ENCODE measurements at places on chromosomes 12 and 14.

DNA sequence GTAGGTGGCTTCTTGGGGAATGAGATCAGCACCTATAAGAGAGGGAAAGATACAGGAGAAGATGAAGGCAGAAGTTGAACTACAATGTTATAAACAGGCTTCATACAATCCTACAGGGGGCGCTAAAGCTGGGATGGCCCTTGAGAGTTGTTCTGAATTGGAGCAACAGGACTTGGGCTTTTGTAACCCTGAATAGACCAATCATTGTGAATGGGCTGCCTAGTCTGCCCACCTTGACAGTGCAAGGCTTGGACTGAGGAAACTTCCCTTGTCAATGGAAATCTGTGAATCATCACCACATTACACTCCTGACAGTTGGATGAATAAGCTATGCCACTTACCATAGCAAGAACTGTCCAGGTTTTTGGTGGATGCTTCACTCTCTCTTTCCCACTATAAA lies 306.1 kb downstream of the KCNC2 start:
- peak; percentile 12 for DNase-seq

GRCh38 chr12:86139671-86140070 lies 116.5 kb downstream of the MGAT4C start:
- no peak for DNase-seq

DNA sequence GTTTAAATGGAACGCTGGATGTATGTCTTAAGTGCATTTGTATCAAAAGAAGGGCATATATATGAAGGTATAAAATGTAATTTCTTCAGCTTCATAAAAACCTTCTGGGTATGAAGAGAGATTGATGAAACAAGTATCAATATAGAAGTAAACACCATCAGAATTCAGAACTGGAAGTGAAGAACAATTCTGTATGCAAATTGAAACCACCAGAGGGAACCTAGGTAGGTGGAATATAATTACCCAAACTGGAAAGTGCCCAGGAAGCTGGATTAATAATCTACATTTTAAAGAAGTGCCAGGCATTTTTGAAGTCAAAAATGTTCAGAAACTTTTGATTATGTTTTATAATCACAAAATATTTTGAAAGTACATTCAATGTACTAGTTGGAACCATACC lies 336.2 kb upstream of the GARIN6 start:
- no peak for DNase-seq

DNA sequence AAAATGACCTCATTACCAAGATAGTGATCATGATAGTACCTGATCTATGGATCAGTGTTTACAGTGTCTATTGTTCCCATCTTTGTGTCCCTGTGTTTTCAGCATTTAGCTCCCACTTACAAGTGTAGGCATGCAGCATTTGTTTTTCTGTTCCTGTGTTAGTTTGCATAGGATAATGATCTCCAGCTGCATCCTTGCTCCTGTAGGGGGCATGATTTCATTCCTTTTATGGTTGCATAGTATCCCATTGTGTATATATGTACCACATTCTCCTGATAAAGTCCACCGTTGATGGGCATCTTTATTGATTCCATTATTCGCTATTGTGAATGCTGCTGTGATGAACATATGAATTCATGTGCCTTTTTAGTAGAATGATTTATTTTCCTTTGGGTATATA lies 215.4 kb upstream of the NAV3 start:
- peak; percentile 16 for DNase-seq

DNA sequence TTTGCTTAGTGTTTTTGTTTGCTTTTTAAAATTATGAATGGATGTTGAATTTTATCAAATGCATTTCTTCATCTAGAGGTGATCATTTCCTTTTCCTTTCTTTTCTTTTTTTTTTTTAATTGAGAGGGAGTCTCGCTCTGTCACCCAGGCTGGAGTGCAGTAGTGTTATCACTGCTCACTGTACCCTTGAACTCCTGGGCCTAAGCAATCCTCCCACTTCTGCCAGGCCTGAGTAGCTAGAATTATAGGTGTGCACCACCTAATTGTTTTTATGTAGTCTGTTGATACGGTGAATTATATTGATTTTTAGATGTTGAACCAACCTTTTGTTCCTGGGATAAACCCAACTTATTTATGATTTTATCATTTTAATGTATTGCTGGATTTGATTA lies 1.5 kb upstream of the CDKL1 start:
- no peak for DNase-seq

GRCh38 chr12:20653871-20654270 lies 41.3 kb upstream of the SLCO1C1 start:
- no peak for DNase-seq

DNA sequence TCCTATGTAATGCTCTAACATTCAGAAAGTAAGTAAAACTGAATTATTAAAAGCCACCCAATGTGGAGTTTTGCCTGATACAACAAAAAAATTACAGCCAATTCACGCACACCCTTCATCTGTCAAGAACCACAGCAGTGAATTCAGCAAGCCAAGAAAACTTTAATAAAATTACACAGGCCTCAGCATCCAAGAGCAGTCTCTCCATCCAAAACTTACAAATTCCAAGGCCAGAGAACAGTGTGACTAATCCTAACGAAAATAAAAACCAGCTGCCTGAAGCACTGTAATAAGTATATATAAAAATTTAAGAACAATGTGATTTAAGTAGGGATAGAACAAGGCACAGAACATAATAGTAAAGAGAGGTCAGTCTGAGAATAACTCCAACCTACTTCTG lies 54.2 kb downstream of the SIX6 start:
- no peak for DNase-seq

GRCh38 chr12:131609762-131610161 lies 101.1 kb upstream of the SFSWAP start:
- no peak for DNase-seq

DNA sequence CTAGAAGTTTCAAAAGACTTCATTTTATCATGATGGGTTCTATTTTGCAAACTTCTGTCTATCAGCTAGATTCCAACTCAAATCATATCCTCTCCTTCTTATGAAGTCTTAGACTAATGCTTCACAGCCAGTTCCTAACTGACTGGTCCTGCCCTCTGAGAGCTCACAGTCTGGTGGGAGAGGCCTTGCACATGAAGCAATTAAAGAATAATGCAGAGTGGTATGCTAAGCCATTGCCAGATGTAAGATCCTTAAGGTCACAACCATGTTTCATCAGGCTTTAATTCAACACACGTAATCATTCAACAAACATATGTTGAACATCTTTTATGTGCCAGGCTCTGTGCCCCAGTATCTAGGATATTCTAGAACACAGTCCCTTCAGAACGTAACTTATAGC lies 125.8 kb upstream of the TMPO start:
- no peak for DNase-seq

GRCh38 chr12:31005944-31006361 lies 67.7 kb upstream of the DDX11 start:
- DNase-seq: peak; percentile 31

Data from hematopoietic multipotent progenitor cell treated with erythropoietin and hydrocortisone succinate and interleukin-3 and kit ligand, for 6 days (in vitro differentiated cells).